NCI-H1092 (cell line): ENCODE measurements at places on chromosomes 5 and 9.

GRCh38 chr9:10946676-10947410 lies 334.0 kb upstream of the PTPRD start:
- no peak for DNase-seq

DNA sequence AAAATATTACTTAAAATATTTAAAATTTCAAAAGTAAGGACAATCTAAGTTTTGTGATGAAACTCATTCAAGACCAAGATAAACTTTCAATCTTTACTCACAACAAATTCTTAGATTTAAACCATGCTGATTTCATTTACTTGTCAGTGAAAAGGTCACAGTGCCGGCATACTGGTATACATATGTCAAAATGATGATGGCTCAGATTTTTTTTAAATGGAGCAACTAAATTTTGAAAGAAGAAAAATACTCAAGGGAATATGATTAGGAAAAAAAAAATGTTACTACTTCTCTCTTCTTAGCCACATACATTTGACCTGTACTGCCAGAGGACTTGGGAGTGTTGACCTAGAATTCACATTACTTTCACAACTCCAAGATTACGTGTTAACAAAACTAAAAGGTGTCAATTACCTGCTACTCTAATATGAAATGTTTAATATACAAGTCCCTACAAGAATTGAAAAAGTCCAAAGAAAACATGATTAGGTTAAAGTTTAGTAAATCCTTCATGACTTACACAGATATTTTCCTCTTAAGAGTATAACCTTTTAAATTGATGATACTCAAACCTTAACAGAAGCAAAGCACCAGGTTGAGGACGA lies 4.6 kb downstream of the EFNA5 start:
- no peak for DNase-seq

GRCh38 chr5:71631070-71631469 lies 43.9 kb downstream of the MCCC2 start:
- no peak for DNase-seq

- no peak for DNase-seq
These were observed 250.0 kb downstream of the NR3C1 start for GRCh38 chr5:143153332-143154119.

GRCh38 chr5:136032564-136032963 lies 3.8 kb downstream of the TGFBI start:
- no peak for DNase-seq
